Liver (tissue), 10 donors: ENCODE measurements at places on chromosomes 5 and 9. TPM values are rescaled to one million over a fixed set of nuclear protein-coding genes. Genes with fewer than 3 reads are reported as not detected.
A peak's percentile ranks its signal among the peaks of the same experiment; 100 is the strongest.

Gene HMGXB3
- 12.5 TPM for total RNA-seq

DNA sequence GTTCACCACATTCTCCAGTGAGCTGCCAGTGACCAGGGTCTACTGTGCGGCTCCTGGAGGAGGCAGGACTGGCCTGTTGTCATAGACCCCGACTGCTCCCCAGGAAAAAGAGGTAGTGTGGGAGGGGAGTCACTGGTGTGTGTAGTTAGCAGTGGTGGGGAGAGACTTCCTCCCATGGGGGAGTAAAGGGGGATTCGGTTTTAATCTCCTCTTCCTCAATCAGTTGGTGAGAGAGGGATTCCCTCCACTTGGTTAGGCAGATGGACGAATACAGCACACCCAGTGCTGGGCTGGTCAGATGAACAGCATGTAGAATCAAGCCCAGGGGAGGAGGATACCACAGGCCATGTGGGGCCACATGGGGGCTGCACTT lies 207.6 kb upstream of the S1PR3 start:
- DNase-seq: no peak
- H3K36me3 ChIP-seq: no peaks in the 10 kb centered on the region
- no peaks in the 10 kb centered on the region for H3K4me1 ChIP-seq
- no peak overlapping the region for H3K27ac ChIP-seq

GRCh38 chr9:97559111-97559514 lies 57.6 kb downstream of the TMOD1 start:
- H3K4me3 ChIP-seq: no peak overlapping the region
- DNase-seq: no peak
- H3K36me3 ChIP-seq: no peaks in the 10 kb centered on the region
- no peak overlapping the region for H3K27ac ChIP-seq
- H3K4me1 ChIP-seq: peaks cover 11% of the 10 kb centered on the region

Gene CCL27
- not detected for total RNA-seq

GRCh38 chr5:113338628-113339027 lies 96.2 kb downstream of the TSSK1B start:
- no peak overlapping the region for H3K27ac ChIP-seq
- H3K4me1 ChIP-seq: no peaks in the 10 kb centered on the region
- DNase-seq: no peak
- no peaks in the 10 kb centered on the region for H3K36me3 ChIP-seq
- no peaks in the 10 kb centered on the region for H3K27me3 ChIP-seq

DNA sequence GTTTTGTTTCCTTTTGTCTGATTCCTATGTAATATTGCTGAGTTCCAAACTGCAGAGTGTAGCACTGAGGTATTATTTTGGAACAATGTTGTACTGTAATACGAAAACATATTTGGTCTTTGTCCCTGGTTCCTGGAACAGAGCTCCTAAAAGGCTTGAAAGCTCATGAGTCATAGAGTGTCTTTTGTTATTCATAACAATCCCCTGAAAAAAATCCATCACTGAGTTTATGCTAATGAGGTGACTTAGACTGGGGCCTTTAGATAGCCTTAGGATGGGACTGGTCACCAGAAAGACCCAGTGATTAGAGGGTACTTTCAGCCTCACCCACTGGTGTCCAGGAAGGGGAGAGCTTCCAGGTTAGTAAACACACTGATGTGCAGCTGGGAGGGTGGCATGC lies 132.7 kb upstream of the POU5F2 start:
- no peak overlapping the region for H3K4me3 ChIP-seq
- H3K4me1 ChIP-seq: no peaks in the 10 kb centered on the region
- no peak overlapping the region for H3K27ac ChIP-seq
- DNase-seq: no peak
- H3K36me3 ChIP-seq: no peaks in the 10 kb centered on the region

DNA sequence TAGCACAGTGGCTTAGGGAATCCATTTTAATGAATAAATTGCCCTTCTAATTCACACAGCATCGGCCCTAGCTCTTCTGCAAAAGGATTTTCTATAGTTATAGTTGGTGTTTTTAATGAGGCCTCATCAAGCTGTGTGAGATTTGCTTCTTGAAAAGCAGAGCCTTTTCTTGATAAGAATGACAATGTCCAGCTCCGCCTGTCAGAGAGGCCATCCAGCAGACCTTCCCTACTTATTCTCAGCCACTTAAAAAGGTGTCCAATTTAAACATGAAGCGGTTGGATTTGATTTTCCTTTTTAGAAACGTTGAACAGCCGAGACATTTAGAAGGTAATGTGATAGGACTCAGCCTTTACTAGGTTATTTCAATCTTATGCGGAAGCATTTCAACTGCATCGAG lies 134.4 kb downstream of the ZNF608 start:
- H3K27me3 ChIP-seq: no peaks in the 10 kb centered on the region
- DNase-seq: no peak

Gene AQP3
- 109 TPM for total RNA-seq

DNA sequence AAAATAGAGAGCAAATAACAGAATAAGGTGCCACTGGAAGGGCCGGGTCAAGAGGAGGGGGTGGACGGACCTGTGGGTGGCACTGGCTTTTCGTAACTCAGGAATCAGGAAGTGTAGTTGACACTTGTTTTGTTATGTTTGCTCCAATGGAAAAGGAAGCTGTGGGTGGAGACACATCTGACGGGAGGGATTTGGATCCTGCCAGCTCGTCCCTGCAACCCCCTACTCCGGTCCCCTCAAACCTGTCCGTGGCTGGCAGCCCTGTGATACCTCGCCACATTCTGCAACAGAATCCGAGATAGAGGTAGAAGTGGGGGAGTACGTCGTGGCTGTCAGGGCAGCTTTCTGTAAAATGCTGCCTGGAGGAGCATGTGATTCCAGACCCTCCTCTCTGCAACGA lies 104.2 kb upstream of the IER5L start:
- peak overlapping the region; percentile 27 for H3K4me3 ChIP-seq
- no peak overlapping the region for H3K27ac ChIP-seq
- DNase-seq: no peak
- H3K36me3 ChIP-seq: no peaks in the 10 kb centered on the region

Gene KCNV2
- total RNA-seq: not detected

DNA sequence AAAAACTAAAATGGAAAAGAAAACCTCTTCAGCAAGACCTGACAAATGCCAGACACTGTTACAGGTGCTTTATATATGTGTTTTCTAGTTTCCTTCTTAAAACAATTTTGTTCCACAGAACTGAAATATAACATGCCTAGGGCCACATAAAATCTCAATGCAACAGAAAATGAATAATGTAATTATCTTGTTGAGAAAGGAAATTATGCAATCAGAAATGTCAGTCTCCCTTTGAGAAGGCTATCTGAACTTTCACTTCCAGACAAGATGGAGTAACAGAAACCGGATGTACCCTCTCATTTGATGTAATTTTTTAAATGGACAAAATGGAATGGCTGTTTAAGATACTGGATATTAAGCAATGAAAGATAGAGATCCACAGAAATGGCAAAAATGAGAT lies 79.2 kb downstream of the AGTPBP1 start:
- no peaks in the 10 kb centered on the region for H3K4me1 ChIP-seq
- no peaks in the 10 kb centered on the region for H3K27me3 ChIP-seq
- no peaks in the 10 kb centered on the region for H3K36me3 ChIP-seq
- no peak for DNase-seq
- H3K27ac ChIP-seq: no peak overlapping the region

Gene PCDHB9
- 0.09 TPM for total RNA-seq

DNA sequence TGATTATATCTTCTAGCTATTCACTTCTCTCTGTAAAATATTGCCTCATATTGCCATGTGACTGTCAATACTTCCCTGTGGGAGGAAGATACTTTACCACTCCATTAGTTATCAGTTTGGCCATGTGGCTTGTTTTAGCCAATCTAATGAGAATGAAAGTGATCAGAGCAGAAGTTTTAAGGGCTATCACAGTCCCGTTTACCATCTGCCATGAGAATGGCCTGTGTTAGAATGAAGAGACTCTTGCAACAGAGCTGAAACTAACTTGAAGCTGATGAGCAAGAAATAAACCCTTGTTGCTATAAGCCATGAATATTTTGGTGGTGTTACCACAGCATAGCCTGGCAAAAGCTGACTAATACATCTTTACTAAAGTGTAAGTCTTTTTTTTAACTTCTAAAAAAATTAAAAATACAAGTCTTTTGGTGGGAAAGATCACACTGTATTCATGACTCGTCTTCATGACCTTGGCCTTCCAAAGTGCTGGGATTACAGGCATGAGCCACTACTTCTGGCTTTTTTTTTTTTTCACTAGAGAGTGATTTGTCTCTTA lies 68.0 kb upstream of the CTNNA1 start:
- no peaks in the 10 kb centered on the region for H3K4me1 ChIP-seq
- DNase-seq: no peak
- H3K4me3 ChIP-seq: no peak overlapping the region
- no peaks in the 10 kb centered on the region for H3K27me3 ChIP-seq

- DNase-seq: no peak
- H3K27ac ChIP-seq: no peak overlapping the region
- H3K27me3 ChIP-seq: no peaks in the 10 kb centered on the region
- H3K4me3 ChIP-seq: no peak overlapping the region
Measured at GRCh38 chr9:111939322-111939721, 42.7 kb downstream of the UGCG start.

GRCh38 chr5:14587150-14587549 lies 5.6 kb downstream of the OTULINL start:
- no peaks in the 10 kb centered on the region for H3K36me3 ChIP-seq
- no peak overlapping the region for H3K27ac ChIP-seq
- H3K27me3 ChIP-seq: peaks cover 2% of the 10 kb centered on the region
- no peak overlapping the region for H3K4me3 ChIP-seq
- H3K4me1 ChIP-seq: peaks cover 3% of the 10 kb centered on the region

DNA sequence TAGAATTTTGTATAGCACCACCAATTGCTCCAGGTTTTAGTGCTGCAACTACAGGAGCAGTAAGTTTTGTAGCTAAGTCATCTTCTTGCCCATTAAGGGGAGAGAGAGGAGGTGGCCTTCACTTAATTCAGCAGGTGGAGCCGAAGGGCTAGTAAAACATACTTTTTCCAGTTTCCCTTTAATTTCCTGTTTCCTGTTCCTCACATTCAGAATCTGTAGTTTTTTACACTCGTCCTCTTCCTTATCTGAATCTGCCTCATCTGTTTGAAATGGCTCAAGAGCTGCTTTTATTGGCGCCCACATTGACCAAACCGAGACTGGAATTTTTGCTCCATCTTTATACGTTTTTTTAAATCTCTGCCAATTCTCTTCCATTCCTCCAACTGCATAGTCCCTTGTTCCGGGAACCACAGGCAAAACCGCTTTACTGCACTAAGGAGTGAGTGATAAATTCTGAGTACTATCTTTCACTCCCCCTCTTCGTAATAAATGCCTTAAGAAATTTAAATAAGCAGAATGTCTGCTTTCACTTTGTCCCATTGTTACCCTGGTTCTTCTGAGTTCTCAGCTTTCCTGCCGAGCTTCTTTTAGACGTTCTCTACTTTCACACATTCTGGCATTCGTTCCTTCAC lies 133.9 kb downstream of the DROSHA start:
- no peak for DNase-seq
- peaks cover 3% of the 10 kb centered on the region for H3K36me3 ChIP-seq
- no peak overlapping the region for H3K27ac ChIP-seq
- H3K4me3 ChIP-seq: no peak overlapping the region
- no peaks in the 10 kb centered on the region for H3K27me3 ChIP-seq
- H3K4me1 ChIP-seq: no peaks in the 10 kb centered on the region

- H3K36me3 ChIP-seq: no peaks in the 10 kb centered on the region
- DNase-seq: no peak
- H3K27me3 ChIP-seq: no peaks in the 10 kb centered on the region
- H3K4me3 ChIP-seq: no peak overlapping the region
Measured at GRCh38 chr9:4591123-4591500, 71.0 kb upstream of the PLPP6 start.

Gene CCDC180
- total RNA-seq: 3.1 TPM

Gene OTULINL
- 4.1 TPM for total RNA-seq

DNA sequence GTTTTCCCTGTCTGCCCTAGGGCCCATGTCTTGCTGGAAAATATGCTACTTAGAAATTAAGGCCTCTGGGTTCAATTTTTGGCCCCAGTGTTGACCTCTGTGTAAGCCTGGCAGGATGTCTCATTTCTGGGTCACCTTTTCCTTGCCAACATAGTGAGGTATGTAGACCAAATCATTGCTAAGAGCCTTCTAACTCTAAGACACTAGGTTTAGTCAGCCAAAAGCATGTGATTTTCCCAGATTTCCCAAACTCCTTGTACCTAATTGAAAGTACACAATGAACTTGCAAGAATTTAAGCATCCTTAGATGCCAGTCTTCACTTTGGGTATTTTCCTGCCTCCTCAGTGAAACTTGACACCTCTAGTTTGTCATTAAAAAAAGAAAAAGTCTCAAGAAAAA lies 77.0 kb downstream of the GALNT10 start:
- DNase-seq: no peak
- H3K36me3 ChIP-seq: no peaks in the 10 kb centered on the region
- H3K27ac ChIP-seq: no peak overlapping the region
- no peak overlapping the region for H3K4me3 ChIP-seq
- H3K4me1 ChIP-seq: no peaks in the 10 kb centered on the region
- H3K27me3 ChIP-seq: no peaks in the 10 kb centered on the region

Gene PDCD1LG2
- 1.2 TPM for total RNA-seq

- peak; percentile 49 for DNase-seq
- H3K4me3 ChIP-seq: no peak overlapping the region
- no peaks in the 10 kb centered on the region for H3K4me1 ChIP-seq
- H3K27ac ChIP-seq: no peak overlapping the region
- H3K27me3 ChIP-seq: no peaks in the 10 kb centered on the region
Measured at GRCh38 chr9:21709464-21710058, 92.9 kb upstream of the MTAP start.

Gene MARCHF3
- 51.0 TPM for total RNA-seq

- no peaks in the 10 kb centered on the region for H3K4me1 ChIP-seq
- no peak for DNase-seq
- H3K4me3 ChIP-seq: no peak overlapping the region
- H3K27ac ChIP-seq: no peak overlapping the region
Measured at GRCh38 chr9:82180711-82181110, 192.1 kb downstream of the SPATA31D1 start.

Gene SPATA31A3
- not detected for total RNA-seq

- no peak overlapping the region for H3K4me3 ChIP-seq
- H3K27me3 ChIP-seq: no peaks in the 10 kb centered on the region
- no peak overlapping the region for H3K27ac ChIP-seq
- H3K4me1 ChIP-seq: no peaks in the 10 kb centered on the region
- no peaks in the 10 kb centered on the region for H3K36me3 ChIP-seq
- DNase-seq: no peak
Measured at GRCh38 chr9:135252980-135253304, 165.5 kb downstream of the OLFM1 start.

Gene NIPAL4
- not detected for total RNA-seq

Gene MYMK
- total RNA-seq: not detected

Gene TOPORS
- total RNA-seq: 19.9 TPM

- no peaks in the 10 kb centered on the region for H3K27me3 ChIP-seq
- peaks cover 2% of the 10 kb centered on the region for H3K4me1 ChIP-seq
- no peak for DNase-seq
- H3K36me3 ChIP-seq: no peaks in the 10 kb centered on the region
- no peak overlapping the region for H3K4me3 ChIP-seq
Measured at GRCh38 chr9:72818385-72818784, 134.5 kb downstream of the ALDH1A1 start.

Gene HDAC3
- total RNA-seq: 42.3 TPM

GRCh38 chr9:97556721-97557605 lies 55.5 kb downstream of the TMOD1 start:
- DNase-seq: no peak
- H3K27ac ChIP-seq: peak overlapping the region; percentile 98
- no peaks in the 10 kb centered on the region for H3K27me3 ChIP-seq
- H3K4me1 ChIP-seq: peaks cover 11% of the 10 kb centered on the region

GRCh38 chr9:136055715-136056545 lies 39.2 kb downstream of the NACC2 start:
- no peak overlapping the region for H3K4me3 ChIP-seq
- H3K27ac ChIP-seq: no peak overlapping the region
- peaks cover 8% of the 10 kb centered on the region for H3K4me1 ChIP-seq
